Brain pericyte (primary cell): ENCODE measurements at places on chromosomes 4 and X.

GRCh38 chr4:160233141-160233540 lies 1130.3 kb downstream of the RAPGEF2 start:
- no peak for DNase-seq

- DNase-seq: no peak
Measured at GRCh38 chr4:151933122-151933827, 172.5 kb upstream of the GATB start.

GRCh38 chr4:54513204-54513603 lies 144.6 kb upstream of the KIT start:
- DNase-seq: peak; percentile 20

DNA sequence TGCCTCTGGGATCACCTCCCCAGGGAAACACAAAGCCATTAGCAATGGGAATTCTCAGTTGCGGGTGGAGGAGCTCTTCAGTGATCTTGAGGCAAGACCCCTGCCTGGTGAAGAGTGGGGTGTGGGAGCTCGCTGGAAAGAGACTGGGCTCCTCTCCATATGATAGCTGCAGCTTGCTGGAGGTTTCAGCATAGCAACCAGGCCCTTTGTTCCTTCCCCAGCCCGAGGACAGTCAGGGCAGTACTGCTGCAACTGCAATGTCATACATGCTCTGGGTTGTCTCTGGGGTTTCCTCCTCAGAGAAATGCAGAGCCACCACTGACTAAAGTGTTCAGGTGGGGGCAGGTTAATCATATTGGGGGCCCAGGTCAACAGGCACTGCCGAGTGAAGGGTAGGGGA lies 81.3 kb downstream of the ARHGAP24 start:
- DNase-seq: no peak

GRCh38 chrX:56813318-56813837 lies 84.3 kb downstream of the NBDY start:
- DNase-seq: no peak

GRCh38 chr4:12612876-12613275 lies 871.3 kb downstream of the RAB28 start:
- DNase-seq: no peak

DNA sequence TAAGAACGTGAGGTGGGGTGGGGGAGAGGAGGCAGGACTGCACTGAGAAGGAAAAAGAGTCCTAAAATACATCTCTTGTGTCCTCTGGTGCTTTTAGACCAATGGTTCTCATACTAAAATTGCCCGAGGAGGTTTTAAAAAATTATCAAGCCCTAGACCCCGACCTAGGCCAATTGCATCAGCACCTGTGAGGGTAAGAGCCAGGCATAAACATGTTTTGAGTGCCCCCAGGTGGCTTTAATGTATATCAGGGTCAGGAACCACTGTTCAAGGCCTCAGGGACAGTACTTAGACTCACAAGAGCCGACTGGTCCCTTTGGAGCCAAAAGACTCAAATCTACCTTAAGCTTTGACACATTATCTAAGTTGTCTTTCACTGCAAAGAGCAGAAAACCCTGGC lies 37.5 kb upstream of the TMEM150C start:
- no peak for DNase-seq

DNA sequence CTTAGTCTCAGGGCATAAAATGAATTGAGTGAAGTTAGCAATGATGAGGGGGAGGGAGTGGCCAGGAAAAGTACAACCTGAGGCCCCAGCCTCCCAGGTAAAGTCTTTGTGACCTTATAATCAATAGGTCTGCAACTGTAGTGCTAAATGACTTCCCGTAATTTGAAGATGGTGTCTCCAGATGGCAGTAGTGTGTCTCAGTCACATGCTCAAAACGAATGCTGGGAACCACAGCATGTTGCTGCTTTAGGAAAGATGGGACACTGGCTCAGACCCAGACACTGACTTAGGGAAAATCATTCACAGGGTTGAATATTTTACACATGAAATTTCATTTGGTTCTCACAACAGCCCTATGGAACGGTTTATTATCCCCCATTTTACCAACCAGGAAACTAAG lies 10.3 kb downstream of the SRPX2 start:
- no peak for DNase-seq

DNA sequence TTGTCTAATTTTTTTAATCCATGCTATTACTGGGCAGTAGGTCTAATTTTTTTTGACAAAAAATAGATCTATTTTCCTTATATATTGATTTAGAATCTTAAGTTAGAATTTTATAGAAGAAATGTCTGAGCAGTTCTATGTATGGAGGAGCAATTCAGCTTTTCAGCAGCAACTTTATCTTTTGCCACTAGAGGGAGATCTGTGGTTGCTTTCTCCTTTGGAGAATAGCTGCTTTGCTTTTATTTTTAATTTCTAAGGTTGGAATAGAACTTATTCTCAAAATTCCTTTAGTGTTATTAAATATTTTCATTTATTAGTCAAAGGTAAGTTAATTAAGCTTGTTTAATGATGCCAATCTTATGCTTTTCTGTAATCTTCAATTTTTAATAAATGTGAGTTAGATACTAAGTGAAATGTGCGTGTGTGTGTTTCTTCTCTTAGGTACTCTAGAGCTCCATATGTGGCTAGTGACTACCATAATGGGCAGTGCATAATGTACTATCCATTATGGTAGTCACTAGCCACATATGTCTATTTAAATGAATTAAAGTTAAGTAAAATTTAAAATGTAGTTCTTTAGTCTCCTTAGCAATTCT lies 29.3 kb downstream of the FAM199X start:
- DNase-seq: no peak

GRCh38 chrX:106415276-106415895 lies 196.4 kb upstream of the RADX start:
- DNase-seq: no peak

GRCh38 chr4:123390846-123391456 lies 5.6 kb upstream of the SPRY1 start:
- DNase-seq: no peak

DNA sequence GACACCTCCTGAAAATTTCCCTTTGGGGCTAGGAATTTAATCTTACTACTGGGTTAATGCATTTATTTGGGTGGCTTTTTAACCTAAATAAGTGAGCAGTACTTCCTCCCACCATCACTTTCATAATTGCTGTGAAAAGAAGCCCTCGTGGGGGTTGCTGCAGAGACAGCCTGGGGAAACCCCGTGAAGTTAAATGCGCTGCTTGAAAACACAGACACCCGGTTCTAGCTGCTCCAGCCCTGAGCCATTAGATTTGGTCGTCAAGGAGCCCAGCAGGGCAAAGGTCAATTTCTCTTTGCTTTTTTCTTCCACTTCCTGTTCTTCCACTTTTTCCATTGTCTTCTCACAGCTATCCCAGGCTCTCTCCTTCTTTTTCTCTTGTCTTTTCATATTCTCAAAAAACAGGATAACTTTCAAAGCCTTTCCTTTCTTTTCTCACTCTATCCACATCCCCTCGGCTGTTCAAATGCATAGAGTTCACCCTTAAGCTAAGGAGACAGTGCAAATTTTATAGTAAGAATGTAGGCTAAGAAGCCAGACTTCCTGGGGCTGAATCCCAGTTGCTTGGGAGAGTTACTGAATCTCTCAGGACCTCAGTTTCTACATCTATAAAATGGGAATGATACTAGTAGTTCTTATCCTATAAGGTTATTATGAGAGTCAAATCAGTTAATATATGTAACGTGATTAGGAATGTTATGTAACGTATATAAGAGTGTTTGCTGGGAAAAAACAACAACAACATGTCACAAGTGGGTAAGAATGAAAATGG lies 91.5 kb upstream of the ZNF827 start:
- DNase-seq: no peak

DNA sequence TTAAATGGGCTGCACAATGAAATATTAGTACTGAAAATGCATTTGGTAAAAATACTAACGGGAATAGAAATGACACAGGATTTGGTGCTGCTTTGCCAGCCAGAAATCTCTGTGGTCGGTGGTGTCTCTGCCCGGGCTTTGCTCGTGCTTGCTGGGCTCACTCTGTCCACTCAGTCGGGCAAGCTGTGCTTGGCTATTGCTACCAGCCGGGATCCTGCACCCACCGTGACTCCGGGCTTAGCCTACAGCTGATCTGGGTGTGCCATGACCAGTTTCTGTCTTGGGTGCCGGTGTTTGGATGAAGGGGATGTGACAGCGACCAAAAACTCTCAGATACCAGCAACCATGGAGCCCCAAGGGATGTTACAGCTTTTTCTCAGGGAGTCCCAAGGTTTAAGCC lies 487.7 kb downstream of the TECRL start:
- no peak for DNase-seq

GRCh38 chr4:100026066-100026465 lies 76.0 kb upstream of the H2AZ1 start:
- DNase-seq: no peak

DNA sequence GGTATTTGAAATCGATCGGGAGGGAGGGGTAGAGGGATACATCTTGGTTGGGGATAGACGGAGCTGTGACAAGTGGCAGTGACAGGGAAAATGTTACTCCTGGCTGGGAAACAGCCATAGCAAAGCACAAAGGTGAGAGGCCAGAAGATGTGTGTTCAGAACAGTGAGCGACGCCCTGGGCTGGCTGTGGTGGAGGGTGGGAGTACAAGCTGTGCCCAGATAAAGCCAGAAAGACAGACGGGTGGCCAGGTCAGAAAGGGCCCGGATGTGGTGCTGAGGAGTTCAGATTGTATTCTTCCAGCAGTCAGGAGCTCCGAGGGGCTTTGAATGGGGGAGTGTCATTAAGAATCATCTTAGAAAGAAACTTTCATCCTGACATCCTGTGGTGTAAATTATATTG lies 27.9 kb downstream of the CCDC149 start:
- no peak for DNase-seq

GRCh38 chrX:153750127-153750774 lies 13.8 kb upstream of the PLXNB3 start:
- no peak for DNase-seq

GRCh38 chr4:185711726-185712125 lies 100.3 kb downstream of the SORBS2 start:
- DNase-seq: no peak

GRCh38 chr4:54169176-54169575 lies 59.9 kb upstream of the PDGFRA start:
- no peak for DNase-seq

- no peak for DNase-seq
Measured at GRCh38 chrX:28756647-28757046, 169.4 kb downstream of the IL1RAPL1 start.

- no peak for DNase-seq
Measured at GRCh38 chrX:25017667-25018247, 2.0 kb upstream of the ARX start.

- peak; percentile 2 for DNase-seq
Measured at GRCh38 chrX:24055043-24055356, 244 bp downstream of the EIF2S3 start.

GRCh38 chr4:174215961-174216680 lies 67.3 kb downstream of the FBXO8 start:
- no peak for DNase-seq

GRCh38 chrX:46710425-46710824 lies 48.5 kb downstream of the SLC9A7 start:
- no peak for DNase-seq

- no peak for DNase-seq
Measured at GRCh38 chr4:83618991-83619645, 83.2 kb downstream of the GPAT3 start.

DNA sequence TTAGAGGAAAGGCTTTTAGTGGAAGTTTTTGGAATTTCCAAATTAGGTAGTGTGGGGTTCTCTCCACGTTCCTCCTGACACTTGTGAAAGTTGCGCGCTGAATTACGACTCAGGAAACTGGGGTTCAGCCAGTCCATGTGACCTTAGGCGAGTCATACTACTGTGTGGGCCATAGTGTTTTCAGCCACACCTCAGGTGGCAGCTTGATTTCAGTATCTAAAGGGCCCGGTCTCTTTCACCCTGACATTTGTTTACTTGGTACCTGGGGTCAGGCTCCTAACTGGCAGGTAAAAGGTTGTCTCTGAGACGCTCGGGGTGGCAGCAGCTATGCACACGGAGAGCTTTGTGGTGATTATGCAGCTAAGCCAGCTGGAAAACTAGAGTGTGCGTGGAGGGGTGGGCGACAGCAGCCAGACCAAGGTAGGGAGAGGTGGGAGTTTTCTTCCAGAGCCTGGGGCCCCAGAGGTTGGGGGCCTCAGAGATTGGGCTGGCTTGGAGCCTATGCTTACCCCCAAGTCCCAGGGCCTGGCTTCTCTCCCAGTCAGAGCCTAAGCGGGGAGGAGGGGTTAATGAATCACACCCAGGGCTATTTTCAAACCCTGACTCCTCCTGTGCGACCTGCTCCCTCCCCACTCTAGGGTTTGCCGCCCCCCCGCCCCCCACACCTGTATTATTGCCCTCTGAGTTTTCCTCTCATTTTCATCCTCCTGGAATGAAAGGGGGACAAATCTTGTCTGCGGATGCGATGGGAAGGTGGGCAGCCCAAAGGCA lies 47.2 kb downstream of the STARD8 start:
- no peak for DNase-seq

GRCh38 chr4:186104114-186104889 lies at the start of gene FAM149A:
Gene FAM149A (plus strand): TSS chr4:186104704.
- DNase-seq: no peak

DNA sequence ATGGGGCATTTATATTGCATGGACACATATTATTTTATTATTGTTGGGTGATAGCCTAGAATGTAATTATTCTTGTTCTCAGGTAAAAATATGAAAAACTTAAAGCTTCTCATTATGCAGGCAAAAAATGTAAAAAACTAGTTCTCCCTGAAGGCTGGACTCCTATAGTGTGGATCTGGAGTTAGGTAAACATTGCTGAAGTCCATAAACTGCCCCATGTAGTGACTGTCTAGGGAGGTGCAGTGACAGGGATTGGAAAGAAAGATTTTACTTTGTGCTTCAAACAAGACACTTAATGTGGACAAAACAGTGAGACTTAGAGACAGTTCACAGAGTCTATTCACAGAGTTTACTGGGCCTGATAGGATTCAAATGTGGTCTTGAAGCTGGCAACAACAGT lies 17.0 kb downstream of the ADH6 start:
- no peak for DNase-seq

- peak; percentile 27 for DNase-seq
Measured at GRCh38 chr4:128288689-128289106, 1.1 kb upstream of the PGRMC2 start.

- DNase-seq: no peak
Measured at GRCh38 chr4:1509366-1509765, 103.1 kb upstream of the NKX1-1 start.

GRCh38 chr4:94931626-94932025 lies 173.9 kb downstream of the BMPR1B start:
- no peak for DNase-seq
